ENCODE measurements at places on chromosomes 3 and 15. TPM values are rescaled to one million over a fixed set of nuclear protein-coding genes. Genes with fewer than 3 reads are reported as not detected.

IL17RD gene
- total RNA-seq: 13.6 TPM

DNA sequence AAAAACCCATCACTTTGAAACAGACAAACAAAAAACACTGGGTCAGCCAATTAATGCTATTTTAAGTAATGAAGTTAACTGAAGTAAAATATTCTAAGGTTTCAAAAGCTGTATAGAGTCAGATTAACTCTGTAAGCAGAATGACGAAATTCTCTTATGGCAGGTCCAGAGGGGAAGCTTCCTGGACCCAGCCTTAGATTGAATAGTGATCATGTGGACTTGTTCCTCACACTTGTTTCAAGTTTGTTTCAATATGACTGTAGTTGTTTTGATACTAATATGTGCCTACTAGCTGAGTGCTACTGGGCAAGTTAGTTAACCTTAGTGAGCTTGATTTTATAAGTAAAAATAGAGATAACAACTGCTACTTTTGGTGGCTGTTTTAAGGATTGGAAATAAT lies 32.6 kb downstream of the PLS1 start:
- no peak for DNase-seq

FOXL2NB gene
- not detected for total RNA-seq

DNA sequence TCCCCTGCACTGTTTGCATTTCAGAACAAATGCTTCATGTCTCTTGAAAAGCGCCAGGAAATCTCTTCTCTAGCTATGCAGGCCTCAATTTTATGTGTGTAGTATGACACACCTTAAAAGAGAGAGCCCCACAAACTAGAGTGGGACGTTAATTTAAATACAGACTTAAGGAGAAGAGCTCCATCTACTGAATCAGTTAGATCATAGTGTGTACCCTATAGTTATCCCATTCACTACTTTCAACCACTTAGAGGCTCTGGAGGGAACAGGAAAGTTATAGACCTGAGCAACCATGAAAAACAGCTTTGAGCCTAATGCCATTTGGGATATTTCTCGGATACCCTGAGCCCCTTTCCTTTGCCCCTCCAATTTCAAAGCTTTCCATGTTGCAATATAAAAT lies 153.7 kb downstream of the TIGIT start:
- DNase-seq: no peak

PLA2G4B gene
- 0.49 TPM for total RNA-seq

DNA sequence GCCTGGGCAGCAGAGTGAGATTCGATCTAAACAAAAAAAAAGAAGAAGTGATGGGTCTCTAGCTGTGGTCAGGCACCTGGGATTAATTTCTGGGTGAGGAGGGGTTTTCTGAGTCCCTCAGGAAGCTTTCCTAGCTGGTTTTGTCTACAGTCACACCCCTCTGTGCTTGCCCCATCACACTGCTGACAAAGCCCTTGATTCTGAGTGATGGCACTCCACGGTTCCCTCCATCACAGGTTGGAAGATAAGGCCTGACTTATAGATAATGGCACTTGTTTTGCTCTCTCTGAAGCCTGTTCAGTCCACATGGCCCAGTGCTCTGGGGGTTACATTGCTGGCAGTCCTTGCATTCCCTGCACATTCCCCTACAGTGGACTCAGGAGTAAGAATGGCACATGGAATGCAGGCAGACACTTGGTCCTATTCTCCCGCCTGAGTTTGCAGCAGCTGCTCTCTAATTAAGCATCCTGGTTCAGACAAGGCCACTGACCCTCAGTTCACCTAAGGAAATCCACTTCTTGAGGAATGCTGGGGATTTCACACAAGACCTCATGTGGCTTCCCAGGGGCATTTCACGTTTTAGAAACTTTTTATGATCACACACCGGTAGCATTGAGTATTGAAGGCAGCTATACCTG lies 81.0 kb upstream of the NMNAT3 start:
- DNase-seq: peak; percentile 51

Measured in fibroblast of the aortic adventitia (primary cell).